ENCODE measurements at places on chromosomes 5 and 9.

DNA sequence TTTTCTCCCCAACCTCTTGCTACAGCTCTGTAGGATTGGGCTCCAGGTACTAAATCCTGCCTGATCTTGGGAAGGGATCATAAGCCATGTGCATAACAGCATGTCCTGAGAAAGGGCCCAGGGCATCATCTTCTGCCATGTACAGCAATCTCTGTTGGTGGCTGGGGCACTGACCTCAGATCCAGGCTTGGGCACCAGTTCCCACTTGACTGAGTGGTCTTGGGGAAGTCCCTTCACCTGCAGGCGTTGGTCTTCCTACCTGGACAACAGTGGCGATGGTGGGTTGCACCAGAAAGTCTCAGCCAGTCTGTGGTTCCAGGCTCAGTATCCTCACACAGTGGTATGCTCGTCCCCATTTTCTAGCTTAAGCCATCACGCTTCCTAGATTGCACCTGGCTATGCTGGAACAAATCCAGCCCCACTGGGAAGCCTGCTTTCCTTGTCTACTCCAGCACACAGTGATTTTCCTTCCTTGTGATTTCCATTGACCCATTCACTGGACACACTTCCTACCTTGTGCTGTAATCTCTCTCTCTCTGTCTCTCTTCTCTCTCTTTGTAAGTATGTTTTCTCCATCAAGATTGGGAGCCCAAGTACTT, 121.7 kb upstream of the PITX1 start:
- no peak for DNase-seq

GRCh38 chr5:62331921-62332320, 25.9 kb downstream of the KIF2A start:
- no peak for DNase-seq

GRCh38 chr5:117803533-117803932, 1184.8 kb downstream of the DTWD2 start:
- no peak for DNase-seq

DNA sequence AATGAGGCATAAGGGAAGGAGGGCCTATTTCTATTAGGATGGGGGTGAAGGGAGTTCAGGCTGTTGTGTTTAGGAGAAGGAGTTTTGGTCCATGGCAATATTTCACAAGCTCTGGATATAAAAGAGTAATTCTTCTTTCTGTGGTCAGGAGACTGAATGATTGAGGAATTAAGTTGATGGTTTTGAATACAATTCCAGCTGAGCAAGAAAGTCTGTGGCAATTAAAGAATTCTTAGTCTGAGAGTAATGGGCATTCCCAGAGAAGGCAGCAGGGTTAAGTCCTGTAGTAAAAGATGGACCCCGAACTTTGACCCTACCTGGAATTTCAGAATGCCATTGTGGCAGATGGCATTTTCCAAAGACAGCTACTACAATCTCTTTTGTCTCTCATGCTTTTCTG, 202.6 kb downstream of the TLE4 start:
- no peak for DNase-seq

GRCh38 chr9:101925498-101925897, 187.1 kb upstream of the GRIN3A start:
- DNase-seq, result no peak

GRCh38 chr9:110919609-110920008, 118.7 kb downstream of the LPAR1 start:
- no peak for DNase-seq

DNA sequence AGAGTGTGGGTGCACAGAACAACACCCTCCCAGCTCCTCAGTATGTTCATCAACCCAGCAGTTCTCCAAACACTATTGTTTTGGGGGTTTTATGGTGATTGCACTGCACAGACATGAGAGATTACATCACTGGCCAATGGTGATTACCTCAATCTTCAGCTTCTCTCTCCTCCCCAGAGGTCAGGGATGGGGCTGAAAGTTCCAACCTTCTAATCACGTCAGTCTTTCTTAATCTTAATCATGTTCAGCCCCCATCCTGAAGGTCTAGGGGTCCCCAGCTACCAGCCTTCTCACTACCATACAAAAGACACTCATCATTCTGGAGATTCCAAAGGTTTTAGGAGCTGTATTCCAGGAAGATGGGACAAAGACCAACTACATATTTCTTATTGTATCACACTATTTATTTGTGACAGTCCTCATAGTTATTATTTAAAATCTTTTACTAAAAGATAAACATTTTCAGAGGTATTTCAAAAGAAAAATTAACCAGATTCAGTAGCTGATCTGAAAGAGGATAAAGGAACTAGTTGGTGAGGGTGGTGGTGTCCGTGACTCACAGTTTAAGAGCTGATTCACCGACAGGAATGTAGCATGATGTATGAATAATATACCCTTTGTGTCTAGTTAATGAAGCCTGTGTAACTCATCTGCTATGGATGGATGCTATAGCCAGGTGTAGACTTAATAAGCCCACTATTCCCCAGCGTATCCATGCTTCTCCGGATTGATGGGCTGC, 35.6 kb downstream of the RASEF start:
- no peak for DNase-seq

DNA sequence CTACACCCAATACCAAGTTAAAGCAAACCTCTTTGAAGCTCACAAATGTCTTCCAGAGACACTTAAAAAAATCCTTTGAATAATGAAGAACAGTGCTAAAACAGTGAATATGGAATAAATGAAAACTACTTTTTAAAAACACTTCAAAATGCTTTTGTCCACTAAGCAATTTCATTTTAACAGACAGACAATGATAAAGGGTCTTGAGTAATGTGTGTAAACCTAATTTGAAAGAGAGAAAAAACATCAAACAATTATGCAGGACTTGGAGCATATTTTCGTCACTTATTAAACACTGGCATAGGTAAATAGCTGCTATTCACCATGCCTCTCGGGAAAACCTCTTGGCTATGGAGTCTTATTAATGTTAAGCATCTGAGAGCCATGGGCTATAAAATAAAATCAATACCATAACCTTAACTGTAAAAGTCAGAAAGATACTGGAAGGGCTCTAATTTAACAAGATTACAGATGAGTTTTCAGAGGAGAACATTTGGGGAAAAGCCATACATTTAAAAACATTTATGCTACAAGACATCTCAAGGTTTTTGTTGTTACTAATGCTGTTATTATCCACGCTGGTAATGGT, 177.8 kb downstream of the NFIB start:
- no peak for DNase-seq

GRCh38 chr5:2136728-2137333, 254.1 kb upstream of the IRX4 start:
- no peak for DNase-seq

Data from GM23338 (cell line).